ENCODE measurements at places on chromosomes 7 and 10. TPM values are rescaled to one million over a fixed set of nuclear protein-coding genes. Genes with fewer than 3 reads are reported as not detected.

- peak; percentile 9 for DNase-seq
These were observed 3.5 kb upstream of the C7orf33 start for GRCh38 chr7:148587076-148587475.

DNA sequence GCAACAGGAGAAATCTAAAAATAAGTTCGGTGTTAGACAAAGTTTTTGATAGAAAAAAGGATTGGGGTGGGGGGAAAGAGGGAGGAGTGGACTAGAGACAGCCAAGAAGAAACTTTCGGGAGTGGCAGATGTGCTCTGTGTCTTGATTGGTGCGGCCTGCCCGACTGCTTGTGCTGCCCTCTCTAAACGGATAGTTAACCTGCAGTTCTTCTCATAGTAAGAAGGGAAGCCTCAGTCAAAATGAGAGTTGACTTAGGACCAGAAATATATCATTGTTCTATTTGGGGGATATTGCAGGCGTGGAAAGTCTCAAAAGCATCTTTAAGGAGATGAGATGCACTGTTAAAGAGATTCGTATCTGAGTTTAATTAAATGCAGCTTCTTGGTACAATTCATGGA is 39.3 kb downstream of the UBE3C start:
- no peak for DNase-seq

DNA sequence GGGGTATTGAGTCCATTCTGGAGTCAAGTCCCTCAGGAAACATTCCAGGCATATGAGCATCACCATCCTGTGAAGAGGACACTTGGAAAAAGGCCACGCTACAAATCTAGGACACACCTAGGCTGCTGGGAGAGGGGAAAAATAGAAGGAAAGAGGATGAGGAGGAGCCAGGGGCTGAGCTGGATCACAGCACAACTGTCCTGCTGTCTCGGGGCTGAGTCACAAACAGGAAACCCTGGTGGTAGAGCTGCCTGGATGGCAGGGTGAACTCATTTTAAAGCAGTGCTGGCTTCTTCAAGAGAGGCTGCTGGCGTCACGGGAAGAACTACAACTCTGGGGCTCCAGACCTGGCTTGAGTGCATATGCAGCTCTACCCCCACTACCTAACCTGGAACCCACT is 151.5 kb downstream of the RNF216 start:
- DNase-seq = peak; percentile 87

DNA sequence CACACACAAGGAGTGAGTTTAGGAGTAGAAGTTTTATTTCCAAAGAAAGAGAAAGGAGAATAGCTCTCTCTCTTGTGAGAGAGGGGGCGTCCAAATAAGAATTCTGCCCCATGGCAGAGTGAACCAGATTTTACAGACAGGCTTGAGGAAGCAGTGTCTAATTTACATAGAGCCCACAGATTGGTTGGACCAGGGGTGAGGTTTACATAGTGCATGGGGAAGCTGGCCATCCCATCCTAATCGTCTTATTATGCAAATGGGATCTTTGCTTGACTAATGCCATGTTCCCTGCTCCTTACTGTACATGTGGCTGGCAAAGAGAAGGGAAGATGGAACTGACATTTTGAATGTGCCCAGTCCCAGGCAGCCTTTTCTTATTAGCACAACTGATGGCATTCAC is 60.0 kb upstream of the ACSM6 start:
- no peak for DNase-seq

GRCh38 chr7:38367301-38367890 is 94.0 kb upstream of the TARP start:
- peak; percentile 72 for DNase-seq

DNA sequence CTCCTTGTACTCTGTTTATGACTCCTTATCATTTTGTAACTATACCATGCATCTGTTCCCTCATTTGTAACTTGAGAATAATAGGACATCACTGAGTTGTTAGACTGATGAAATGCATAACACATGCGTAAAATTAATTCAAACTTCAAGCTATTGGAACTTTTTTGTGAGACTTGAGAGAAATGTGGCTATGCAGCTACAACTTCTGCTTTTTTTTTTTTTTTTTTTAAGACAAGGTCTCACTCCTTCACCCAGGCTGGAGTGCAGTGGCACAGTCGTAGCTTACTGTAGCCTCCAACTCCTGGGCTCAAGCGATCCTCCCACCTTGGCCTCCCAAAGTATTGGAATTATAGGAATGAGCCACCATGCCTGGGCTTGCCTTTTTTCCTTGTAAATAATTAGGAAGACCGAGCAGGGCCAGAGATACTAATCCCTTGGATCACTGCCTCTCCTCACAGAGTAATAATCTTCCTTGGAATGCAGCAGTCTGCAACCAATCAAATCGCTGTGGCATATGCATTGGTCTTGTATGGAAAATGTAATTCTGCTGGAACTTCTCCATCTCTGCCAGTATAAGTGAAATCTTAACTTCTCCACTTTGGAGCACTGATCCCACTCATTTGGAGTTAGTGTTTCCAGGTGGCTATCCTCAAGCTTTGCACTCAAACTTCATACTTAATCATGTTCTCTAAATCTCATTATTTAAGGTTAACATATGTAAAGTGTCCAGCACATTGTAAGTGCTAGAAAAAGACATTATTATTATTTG is 2.0 kb upstream of the PANK1 start:
- DNase-seq = no peak

COA1 gene
- total RNA-seq = 68.2 TPM

- DNase-seq = no peak
These were observed 8.8 kb upstream of the SLC13A4 start for GRCh38 chr7:135736586-135737305.

GRCh38 chr7:78578686-78579085 is 780.1 kb downstream of the PHTF2 start:
- DNase-seq = no peak

GRCh38 chr7:95323410-95324129 is 762 bp downstream of the PON1 start:
- DNase-seq = no peak

DNA sequence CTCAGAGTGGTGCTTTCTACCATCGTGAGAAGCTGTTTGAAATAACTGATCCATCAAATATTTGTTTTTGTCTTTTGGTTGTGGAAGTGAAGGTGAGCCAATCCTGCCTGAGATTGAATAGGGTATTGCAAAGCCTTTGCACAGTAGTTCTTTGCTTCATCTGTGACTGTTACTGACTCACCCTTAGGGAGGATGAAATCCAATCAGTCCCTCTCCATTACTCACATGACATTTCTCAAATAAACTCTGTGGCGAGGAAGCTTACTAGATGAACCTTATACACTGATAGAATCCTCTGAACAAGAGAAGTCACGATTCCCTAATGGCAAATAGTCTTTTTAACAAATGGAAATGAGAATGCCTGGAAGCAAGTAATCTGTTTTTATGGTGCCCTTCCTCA is 31.9 kb downstream of the HEPACAM2 start:
- DNase-seq = peak; percentile 73

INA gene
- not detected for total RNA-seq

ASB10 gene
- not detected for total RNA-seq

- DNase-seq = no peak
These were observed 24.5 kb downstream of the TMEM209 start for GRCh38 chr7:130180571-130181262.

SLC16A9 gene
- 0.80 TPM for total RNA-seq

AGBL3 gene
- total RNA-seq = 1.0 TPM

DNA sequence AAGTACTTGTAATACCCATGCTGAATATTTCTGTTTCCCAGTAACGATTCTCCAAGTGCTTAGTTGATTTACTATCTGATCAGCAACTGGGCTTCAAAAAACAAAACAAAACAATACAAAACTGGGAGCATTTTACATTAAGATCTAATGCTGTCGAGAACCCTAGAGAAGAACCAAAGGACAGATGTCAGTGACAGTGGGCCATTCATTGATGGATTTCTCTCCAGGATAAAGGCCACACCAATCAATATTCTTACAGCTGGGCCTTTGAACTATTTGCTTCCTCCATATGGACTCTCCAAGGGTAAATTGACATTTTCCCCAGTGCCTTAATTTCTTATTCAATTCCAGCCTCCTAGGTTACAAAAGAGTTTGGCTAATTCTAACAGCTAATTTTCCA is 217.5 kb downstream of the ADAM12 start:
- no peak for DNase-seq

FAM25G gene
- total RNA-seq = not detected

SGPL1 gene
- 21.5 TPM for total RNA-seq

- peak; percentile 98 for DNase-seq
These were observed 37.1 kb downstream of the MASTL start for GRCh38 chr10:27192284-27192683.
